ENCODE measurements at places on chromosomes 2 and 18.

GRCh38 chr2:219010162-219010756 lies 17.0 kb upstream of the CRYBA2 start:
- DNase-seq, result peak; percentile 51

DNA sequence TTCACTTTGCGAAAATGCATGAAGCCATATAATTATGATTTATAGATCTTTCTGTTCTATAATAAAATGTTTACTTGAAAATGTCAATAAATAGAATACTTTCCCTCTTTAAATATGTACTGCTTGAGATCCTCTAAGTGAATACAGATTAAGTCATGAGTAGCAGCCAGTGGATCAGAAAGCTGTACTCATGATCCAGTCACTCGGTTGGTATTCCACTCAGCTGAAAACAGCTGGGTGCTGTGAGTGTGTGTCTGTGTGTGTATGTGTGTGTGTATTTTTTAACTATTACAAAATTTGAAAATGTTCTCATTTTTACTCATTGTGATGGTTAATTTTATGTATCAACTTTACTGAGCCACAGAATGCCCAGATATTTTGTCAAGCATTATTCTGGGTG lies 141.6 kb upstream of the CYP26B1 start:
- peak; percentile 31 for DNase-seq

DNA sequence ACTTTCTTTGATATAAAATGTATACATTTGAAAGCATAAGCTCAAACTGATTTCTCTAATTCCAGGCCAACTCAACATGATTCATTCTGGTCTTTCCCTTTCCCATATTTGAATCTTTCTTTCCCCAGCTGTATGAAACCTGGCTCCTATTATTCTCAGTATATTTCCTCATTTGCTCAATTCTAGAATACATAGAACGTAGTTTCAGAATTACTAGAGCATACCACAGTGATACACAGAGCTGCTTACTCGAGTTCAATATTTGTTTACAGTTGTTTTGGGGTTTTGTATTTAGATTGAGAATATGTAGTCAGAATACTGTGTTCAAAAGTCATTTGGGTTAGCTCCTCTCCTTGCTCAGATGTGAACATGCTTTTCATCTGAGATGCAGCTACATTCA lies 43.0 kb downstream of the TNFRSF11A start:
- no peak for DNase-seq

DNA sequence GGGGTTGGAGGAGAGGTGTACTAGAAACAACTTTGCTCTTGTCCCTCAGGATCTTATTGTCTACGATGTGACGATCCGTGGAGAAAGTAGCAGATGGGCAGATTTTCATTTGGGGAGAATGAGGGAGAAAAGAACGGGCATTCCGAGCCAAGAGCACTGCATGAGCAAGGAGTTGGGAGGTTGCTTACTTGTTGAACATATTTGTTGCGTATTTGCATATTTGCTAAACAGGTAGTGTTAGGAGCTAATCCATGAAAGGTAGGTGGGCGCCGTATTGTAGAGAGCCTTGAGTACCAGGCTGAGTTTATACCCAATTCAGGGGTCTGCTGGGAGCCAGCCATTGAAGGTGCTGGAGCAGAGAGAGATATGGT lies 490 bp downstream of the BCS1L start:
- DNase-seq, result peak; percentile 10

GRCh38 chr2:148209603-148210002 lies 188.7 kb downstream of the MBD5 start:
- DNase-seq, result peak; percentile 4

DNA sequence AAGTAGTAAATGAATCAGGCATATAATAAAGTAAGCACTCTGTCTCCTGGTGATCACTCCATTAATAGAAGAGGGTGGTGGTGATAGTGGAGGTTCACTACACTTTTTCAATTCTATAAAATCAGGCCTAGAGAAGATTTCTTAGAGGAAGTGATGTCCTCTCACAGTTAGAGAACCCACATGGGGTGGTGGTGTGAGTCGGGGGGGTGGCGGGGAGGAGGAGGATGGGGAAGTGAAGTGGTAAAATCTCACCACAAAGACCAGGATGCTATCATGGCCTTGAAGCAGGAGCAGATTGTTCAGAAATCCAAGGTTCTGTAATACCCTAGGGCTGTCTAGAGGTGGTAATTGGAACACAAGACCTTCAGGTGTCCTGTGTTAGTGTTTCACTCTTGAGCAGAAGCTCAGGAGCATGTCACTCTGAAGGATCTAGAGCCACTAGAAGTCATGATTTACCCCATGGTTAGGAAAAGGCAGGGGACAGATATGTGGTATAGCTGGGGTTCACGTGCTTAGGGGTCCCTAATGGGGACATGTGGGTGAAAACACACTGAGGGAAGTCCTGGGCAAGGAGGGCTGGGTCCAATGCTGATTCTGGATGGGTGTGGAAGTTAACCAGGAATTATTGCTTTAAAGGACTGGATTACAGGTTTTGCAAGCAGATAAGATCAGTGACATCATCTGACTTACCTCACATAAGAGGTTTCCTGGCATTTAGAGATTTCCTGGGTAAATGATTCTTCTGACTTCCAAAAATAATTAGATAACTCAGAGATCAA lies 31.0 kb downstream of the RNF125 start:
- DNase-seq, result peak; percentile 36

DNA sequence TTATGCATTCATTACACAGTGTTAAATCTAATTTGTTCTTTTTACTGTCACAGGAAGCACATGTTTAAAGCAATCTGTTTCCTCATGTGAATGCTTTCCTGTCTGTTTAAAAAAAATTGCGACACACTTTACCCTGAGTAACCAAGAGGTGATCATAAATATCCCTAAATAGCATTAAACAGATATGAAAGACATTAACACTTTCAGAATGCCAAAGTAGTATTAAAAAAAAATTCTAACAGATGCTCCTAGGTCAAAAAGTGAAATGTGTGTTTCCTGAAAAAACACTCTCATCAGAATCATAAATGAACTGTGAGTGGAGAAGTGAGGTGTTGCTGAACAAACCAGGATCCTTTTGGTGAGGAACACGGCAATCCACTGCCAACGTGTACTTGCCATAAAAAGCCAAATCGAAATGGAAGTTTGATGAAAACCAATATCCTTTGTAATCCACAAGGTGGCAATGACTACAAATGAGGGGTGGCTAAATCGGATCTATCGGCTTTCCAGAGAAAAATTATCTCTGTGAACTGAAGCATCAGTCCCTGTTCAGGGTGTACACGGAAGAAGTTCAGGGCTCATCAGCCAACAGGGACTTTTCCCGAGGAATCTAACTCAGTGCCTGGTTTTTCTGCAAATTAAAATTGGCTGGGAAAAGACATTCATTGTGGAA lies 248.9 kb downstream of the TCF4 start:
- no peak for DNase-seq

DNA sequence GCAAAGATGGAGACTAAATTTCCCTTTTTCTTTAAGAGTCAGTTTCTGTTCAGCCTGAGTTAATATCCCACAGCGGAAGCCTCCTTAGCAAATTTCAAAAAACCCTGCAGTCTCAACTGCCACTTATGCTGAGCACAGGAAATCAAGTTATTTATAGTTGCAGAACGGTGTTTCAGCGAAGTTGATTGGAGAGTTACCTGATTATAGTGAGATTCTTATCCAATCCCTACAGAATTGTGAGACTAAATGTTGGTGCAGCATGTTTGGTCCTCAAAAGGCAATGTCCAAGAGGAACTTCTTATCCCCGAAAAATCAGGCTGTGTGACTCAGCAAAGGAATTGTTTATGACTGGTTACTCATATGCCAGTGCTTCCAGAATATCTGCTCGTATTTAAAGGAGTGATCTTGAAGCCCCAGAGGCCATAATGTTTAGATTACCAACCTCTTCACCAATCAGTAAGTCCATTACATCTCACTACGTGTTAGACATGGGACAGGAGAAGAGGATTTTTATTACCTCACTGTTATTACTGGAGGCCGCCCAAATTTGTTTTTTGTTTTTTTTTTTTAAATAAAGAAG lies 67.9 kb downstream of the LRRFIP1 start:
- DNase-seq, result peak; percentile 90

GRCh38 chr2:209702775-209703174 lies 68.9 kb upstream of the UNC80 start:
- DNase-seq, result no peak

DNA sequence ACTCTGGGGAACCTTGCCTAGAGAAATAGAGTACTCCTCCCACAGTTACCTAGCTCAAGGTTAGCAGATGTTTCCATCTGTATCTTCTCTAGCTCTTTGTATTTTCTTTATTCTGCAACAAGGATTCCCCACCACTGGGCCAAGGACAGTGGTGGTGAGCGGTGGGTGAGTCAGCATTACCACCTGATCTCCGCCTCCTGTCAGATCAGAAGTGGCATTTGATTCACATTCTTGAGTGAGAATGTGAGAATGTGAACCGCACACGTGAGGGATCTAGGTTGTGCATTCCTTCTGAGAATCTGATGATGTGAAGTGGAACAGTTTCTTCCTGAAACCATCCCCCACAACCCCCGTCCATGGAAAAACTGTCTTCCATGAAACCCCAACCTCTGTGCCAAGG lies 9.0 kb downstream of the EPB41L3 start:
- DNase-seq, result no peak

- DNase-seq, result no peak
These were observed 329.9 kb downstream of the DYSF start for GRCh38 chr2:71783215-71783614.

GRCh38 chr2:232636788-232637420 lies 3.5 kb downstream of the EFHD1 start:
- DNase-seq, result no peak

DNA sequence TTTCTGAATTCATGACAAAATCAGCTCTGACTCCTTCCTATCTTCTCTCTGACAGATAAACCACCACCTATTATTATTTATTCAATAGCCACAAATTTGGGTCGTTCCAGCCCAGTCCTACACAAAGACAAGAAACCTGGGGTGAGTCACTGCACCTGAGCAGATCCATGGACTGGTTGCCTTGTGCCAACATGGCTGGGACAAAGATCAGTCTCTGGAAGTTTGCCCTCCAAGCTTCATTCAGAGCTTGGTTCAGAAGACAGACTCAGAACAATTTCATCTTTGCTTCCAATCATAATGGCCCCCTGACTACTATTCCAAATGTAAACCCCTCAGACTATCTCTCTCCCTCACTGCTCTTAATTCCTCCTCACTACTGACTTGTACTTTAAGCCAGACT lies 9.6 kb upstream of the EXOC6B start:
- DNase-seq, result peak; percentile 18

- DNase-seq, result no peak
These were observed 777.6 kb upstream of the FANCL start for GRCh38 chr2:59018737-59019136.

- peak; percentile 45 for DNase-seq
These were observed 108.3 kb downstream of the SPP2 start for GRCh38 chr2:234158812-234159211.

- DNase-seq, result no peak
These were observed 44.3 kb upstream of the GLI2 start for GRCh38 chr2:120691410-120691809.

DNA sequence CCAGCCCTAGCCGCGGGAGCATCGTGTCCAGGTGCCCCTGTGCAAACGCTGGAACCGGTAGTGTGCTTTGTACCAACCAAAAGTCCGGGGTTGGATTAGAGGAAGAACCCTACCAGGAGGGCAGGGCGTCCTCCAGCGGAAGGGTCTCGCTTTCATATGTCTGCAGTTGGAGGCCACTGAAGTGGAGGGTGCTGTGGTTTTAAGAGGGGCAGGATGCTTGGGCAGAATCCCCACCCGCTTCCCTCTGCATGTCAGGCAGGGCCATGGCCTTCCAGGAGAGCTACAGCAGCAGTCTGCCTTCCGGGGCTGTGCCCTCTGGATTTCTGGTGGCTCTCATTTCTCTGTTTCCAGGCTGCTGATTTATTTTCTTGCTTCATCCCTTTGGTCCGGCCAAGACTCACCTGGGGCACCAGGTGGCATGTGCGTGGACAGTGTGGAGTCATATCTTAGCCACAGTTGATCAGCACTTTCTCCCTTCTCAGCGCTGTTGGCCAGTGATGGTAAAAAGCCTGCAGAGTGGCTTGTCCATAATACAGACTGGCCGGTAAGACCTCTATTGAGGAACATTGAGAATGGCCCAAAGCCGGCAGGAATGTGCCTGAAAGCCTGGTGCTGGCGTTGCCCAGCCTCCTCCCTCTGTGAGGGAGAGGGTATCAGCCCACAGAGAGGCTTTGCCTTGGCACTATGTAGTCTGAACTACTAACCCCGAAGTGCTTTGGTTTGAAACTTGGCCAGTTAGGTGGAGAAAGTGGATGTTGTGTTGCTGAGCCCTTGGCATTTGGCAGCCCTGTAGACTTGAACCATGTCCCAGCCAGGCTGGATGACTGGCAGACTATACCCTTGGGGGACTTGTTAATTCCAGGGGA lies 1.8 kb downstream of the AGAP1 start:
- peak; percentile 32 for DNase-seq

DNA sequence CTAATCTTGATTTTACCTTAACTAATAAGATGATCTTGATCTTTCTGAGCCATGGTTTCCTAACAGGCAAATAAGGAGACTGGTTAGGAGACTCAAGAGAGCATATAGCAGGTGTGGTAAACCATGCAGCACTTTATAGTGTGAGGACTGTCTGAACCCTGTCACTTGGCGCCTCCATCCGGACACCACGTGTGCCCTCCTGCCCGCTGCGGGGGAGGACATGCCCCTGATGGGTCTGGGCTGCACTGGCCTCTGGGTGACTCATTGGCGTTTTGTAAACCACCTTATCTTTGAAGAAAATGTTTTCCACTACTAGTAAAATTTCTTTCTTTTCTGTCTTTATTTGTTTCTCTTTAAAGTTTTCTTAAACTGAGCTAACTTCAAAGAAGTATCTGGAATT lies 131.1 kb downstream of the FMNL2 start:
- peak; percentile 48 for DNase-seq

DNA sequence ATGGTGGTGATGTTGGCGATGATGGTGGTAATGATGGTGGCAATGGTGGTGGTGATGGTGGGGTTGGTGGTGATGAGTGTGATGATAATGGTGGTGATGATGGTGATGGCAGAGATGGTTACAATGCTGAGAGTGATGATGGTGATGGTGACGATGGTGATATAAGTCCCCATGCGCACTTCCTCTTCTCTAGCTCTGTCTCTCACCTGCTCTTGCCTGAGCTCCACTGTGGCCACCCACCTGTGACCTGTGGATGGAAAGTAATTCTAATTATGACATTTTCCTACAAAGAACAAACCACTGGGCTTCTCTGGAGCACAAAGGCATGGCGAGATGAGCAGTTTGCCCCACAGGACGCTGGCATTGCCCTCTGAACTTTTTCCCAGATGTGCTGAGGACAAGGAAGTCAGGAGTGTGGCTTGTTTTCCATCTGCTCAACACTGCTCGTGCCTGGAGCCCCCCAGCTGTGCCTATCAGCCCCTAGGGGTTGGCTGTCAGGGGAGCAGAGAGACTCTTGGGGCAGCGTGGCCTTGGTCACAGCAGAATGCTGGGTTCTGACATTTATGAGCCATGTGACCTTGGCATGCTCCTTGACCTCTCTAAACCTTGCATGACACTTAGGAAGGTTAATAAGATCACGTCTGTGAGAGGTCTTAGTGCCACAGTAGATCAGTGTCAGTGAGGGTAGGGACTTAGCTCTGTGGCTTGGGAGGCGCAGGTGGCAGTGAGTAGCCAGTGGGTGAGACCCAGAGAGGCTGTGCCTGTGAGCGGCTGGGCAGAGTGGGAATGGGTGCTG lies 68.4 kb downstream of the RRM2 start:
- no peak for DNase-seq

GRCh38 chr2:147623328-147623727 lies 221.5 kb upstream of the ACVR2A start:
- peak; percentile 32 for DNase-seq

GRCh38 chr2:45612285-45612684 lies 1.2 kb upstream of the SRBD1 start:
- DNase-seq, result peak; percentile 33

GRCh38 chr2:10271946-10272345 lies 30.8 kb upstream of the HPCAL1 start:
- no peak for DNase-seq

- DNase-seq, result peak; percentile 21
These were observed 129.9 kb downstream of the NCOA1 start for GRCh38 chr2:24620936-24621335.

Measured in epithelial cell of esophagus (primary cell).